ENCODE measurements at places on chromosomes 4 and X.

DNA sequence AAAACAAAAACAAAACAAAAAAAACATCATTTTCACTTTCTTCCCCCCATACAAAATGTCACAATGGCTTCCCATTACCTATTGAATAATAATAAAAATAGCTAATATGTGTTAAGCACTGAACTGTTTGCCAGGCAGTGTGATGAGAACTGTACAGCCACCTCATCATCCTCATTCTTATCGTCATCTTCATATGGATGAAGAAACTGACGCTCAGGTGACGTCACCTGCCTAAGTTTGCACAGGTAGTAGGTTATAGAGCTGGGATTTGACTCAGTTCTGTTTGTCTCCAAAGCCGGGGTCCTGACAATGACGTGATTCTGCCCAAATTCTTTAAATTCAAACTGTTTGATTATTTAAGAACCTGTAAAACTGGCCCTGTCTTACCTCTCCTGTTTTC is 150.4 kb upstream of the SMIM10 start:
- no peak for DNase-seq

- no peak for DNase-seq
Measured at GRCh38 chr4:92163348-92163747, 140.4 kb upstream of the GRID2 start.

DNA sequence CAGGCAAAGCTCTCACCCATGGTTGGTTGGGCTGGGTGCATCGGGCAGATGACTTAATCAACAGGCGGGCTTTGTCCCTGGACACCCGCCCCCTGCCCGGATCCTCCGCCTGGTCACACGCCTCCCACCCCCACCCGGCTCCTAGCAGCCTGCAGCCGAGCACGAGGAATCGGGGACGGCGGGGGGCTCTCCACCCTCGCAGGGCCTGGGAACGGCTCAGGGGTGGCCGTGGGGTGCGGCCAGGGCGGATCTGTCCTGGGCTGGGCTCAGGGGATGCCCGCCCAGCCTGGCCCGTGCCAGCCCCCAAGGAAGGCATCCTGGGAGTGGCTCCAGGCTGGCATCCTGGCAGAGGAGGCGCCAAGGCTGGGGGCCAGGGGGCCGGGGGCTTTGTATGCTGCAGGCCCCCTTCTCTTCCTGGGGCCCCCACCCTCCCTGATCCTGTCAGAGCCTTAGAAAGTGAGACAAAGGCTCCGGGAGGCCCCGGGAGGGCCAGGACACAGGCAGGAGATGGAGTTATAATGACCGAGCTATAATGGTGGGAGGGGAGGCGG is 32.5 kb upstream of the FGFR3 start:
- DNase-seq, result no peak

DNA sequence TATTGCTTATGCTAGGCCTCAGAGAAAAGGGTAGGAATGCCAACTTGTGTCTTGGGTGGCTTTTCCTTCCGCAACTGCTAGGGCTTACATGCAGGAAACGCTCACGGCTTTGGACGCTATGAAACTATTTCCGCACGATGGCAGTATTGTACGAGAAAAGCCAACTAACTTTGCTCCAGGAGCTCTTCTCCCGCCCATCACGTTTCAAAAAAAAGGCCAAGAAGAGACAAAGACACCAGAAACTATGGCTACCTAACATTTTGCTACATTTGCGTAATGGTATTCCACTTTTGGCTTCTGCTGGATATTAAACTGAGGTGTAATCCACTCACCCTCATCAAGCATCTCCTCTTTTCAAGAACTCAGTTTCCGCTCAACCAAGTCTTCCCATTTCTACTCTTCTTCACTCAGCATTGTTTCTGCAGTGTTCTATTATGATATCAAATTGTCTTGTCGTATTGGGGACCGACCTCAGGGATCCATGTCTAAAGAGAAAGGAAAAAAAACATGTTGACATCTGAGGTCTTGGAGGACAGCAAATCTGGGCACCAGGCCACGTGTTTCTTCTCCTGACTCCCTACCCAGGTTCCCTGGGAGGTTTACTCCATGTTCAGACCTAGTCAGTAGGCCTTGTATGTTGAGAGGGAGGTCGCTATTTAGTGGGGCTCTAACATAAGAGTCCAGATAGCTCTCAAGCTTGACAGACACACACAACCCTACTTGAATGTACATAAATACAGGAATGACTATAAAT is 239.4 kb upstream of the STK26 start:
- no peak for DNase-seq

DNA sequence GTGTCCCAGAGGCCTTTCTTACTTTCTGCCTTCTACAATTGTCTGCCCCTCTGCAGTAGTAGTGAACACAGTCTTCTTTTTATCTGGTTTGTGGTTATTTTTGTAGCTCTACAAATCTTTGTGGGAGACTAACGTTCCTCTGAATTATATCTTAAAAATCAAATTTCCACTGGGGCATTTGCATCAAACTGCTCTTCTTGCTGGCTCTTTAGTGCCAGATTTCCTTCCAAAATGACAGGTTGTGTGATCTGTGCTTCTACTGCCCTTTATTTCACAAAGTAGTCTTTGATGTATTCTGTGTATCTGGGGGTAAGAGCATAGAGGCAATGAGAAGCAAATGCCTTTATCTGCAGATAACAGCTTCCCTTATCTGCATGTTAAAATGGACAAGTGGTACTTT is 34.5 kb downstream of the TSPAN7 start:
- no peak for DNase-seq

DNA sequence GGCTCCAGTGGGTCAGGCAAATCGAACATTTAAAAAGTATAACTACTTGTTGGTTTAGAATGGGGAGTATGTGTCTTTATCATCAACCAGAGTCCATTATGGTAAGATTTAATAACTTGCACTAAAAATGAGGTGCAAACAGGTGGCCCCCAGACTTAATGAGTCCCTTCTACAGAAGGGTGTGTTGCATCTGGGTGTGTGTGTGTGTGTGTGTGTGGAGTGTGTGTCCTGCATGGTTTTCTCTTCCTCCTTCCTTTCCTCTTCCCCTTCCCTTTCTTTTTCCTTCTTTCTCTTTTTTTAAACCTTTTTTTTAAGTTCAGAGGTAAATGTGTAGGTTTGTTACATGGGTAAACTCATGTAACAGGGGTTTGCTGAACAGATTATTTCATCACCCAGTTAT is 53.7 kb downstream of the GPRIN3 start:
- DNase-seq, result no peak

DNA sequence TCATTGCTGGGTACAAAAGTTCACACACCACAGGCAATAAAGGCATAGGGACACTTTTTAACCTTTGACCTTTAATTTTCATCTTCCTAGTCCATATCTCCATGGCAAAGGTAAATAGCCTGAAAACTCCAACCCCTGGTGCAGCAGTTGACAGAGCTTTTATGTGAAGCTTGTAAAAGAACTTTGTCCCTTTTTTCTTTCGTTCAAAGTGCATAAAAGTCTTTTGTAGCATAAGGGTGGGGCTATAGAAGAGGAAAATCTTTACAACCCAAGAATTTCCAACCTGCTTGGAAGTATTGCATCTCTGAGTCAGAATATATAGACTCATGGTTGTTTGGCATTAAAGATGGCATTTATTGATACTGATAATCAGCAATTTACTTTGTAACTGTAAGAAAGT is 20.4 kb downstream of the POF1B start:
- no peak for DNase-seq

DNA sequence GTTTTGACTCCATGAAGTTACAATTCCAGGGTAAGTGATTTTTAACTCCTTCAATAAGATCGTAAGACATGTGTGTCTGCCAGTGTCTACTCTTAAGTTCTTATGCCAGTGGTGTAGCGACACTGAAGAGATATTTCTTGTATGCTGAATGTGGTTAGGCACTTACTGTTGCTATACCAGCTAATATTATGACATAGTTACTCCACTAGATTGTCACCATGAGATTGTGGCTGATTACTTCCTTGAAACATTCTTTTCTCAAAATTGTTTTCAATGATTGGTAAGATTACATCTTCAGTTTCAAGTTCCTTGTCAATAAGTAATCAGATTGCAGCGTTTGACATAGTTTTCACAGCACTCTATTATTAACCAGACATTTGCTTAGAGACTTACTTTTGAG is 60.6 kb upstream of the PAGE5 start:
- no peak for DNase-seq

GRCh38 chr4:95102162-95102790 is 344.5 kb downstream of the BMPR1B start:
- no peak for DNase-seq
